ENCODE measurements at places on chromosomes 5 and 9.

- DNase-seq, result no peak
These were observed 24.4 kb upstream of the GRAMD2B start for GRCh38 chr5:126398791-126399190.

DNA sequence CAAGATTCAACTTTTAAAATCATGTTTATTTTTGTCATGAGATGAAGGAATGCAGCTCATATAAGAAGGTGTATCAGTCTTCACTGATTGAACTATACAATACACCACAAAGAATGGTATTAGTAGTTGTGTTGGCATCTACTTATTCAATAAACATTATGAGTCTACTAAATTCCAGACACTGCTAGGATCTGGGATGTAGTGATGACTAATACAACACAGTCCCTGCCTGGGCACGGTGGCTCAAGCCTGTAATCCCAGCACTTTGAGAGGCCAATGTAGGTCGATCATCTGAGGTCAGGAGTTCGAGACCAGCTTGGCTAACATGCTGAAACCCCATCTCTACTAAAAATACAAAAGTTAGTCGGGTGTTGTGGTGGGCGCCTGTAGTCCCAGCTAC lies 171.4 kb upstream of the NFIB start:
- no peak for DNase-seq

- DNase-seq, result no peak
These were observed 38.6 kb upstream of the PITX1 start for GRCh38 chr5:135072387-135073281.

- no peak for DNase-seq
These were observed 17.2 kb downstream of the TMEM252 start for GRCh38 chr9:68523367-68523936.
